T-helper 2 cell treated with Interferon-gamma antibody and Interleukin-4, amounts not matched to agents 100 ng/mL and 5 ng/mL, for 36 hours (primary cell): ENCODE measurements at places on chromosomes 1 and 21. TPM values are rescaled to one million over a fixed set of nuclear protein-coding genes. Genes with fewer than 3 reads are reported as not detected.

SYT2 gene
- not detected in 2 replicates for total RNA-seq

FYB2 gene
- total RNA-seq: not detected in 2 replicates

PTGFRN gene
- 3.1 and 4.3 TPM in 2 replicates for total RNA-seq

RAB42 gene
- 0.09 and 0.14 TPM in 2 replicates for total RNA-seq

ODF2L gene
- 39.6 and 41.2 TPM in 2 replicates for total RNA-seq

SPATA1 gene
- total RNA-seq: 1.0 and 1.8 TPM in 2 replicates

TMPRSS15 gene
- total RNA-seq: not detected in 2 replicates
